Stimulated activated CD4-positive, alpha-beta T cell treated with anti-CD3 and anti-CD28 coated beads, Interleukin-15, amount 100 ng/mL, for 24 hours (primary cell): ENCODE measurements at places on chromosomes 13 and 19.
A peak's percentile ranks its signal among the peaks of the same experiment; 100 is the strongest.

DNA sequence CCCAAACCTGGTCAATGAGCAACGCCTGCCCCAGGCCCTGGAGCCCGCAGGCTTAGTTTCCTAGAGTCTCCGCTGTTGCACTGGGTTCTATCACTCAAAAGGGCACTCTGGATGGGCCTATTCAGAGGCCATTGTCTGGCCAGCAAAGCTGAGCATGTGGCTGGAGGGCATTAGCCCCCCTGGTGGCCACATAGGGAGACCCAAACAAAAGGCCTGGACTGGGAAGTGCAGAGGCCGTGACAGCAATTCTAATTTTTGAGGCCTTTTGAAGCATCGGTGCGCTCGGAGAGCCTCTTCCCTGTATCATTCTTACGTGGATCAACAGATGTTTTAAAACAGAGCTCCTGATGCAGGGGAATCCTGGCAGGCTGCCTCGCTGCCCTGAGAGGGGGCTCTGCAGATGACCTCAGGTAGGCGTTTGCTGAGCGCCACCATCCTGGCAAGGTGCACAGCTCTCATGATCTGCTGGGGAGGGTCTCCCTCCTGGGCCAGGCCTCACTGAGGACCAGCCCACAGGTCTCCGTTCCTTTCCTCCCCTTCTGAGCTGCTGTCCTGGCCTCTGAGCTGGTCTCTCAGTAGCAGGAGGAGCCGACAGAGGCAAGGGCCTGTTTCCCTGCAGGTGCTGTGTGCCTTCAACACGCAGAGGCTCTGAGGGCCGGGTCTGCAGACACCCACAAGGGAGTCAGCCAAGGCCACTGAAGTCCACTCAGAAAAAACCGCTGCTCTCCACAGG is 190.5 kb downstream of the URI1 start:
- DNase-seq, result no peak

DNA sequence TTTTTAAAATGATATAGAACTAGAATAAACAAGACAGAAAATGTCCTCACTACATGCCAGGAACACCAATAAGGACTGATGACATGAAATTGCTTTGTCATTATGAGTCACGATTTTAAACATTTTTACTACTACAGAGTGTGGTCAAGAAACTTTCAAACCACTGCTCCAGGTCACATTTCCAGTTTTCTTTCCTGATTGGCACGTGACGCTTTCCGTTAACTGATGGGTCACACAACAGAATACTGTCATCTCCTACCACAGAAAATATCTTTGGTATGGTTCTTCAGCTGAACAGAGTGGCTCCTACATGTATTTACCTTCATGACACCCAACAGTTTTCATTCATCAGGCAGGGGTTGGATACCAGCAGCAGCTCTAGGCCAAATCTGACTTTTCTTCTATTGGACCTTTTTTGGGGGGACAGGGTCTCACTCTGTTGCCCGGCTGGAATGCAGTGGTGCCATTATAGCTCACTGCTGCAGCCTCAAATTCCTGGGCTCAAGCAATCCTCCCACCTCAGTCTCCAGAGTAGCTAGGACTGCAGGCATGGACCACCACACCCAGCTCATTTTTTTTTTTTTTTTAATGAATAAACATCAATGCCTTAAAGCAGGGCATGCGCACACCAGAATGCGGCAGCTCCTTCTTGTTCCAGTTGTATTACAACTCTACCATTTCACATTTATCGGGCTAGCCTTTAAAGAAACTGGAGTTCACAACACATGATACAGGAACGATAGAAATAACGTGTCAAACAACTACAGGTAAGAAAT is 147.4 kb downstream of the RNF17 start:
- no peak for DNase-seq

DNA sequence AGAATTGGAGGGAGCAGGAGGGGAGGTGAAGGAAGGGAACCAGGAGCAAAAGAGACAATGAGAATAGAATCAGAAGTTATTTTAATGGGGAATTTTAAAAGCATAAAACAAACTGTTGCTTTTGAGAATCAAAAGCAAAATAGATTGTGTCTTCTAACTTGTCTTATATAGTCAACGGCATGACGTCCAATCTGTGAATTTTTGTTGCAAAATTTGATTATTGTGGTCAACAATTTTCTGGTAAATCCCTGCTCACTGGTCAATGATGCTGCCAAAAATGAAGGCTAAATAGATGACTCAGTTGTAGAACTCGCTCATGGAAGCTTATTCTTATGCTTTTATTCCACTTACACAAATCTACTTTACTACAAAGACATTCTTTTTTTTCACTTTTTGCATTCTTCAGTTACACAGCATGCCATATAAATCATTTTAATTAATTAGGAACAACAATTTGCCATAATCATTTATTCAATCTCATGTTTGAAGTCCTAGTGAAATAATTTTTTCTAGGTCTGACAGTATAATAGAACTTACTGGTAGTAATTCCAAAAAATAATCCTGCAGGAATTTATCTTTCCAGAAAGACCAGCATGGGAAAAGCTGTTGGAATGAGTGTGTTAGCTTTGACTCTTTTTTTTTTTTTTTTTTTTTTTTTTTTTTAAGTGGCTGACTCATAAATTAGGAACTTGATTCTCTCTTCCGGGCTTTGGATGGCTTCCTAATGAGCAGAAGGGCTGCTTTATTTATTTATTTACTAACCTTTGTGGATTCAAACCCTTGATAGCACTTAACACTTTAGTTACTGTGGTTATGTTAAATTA is 256.9 kb downstream of the SPRY2 start:
- DNase-seq, result no peak

- no peak for DNase-seq
Measured at GRCh38 chr19:39805104-39805503, 26.4 kb downstream of the LEUTX start.

DNA sequence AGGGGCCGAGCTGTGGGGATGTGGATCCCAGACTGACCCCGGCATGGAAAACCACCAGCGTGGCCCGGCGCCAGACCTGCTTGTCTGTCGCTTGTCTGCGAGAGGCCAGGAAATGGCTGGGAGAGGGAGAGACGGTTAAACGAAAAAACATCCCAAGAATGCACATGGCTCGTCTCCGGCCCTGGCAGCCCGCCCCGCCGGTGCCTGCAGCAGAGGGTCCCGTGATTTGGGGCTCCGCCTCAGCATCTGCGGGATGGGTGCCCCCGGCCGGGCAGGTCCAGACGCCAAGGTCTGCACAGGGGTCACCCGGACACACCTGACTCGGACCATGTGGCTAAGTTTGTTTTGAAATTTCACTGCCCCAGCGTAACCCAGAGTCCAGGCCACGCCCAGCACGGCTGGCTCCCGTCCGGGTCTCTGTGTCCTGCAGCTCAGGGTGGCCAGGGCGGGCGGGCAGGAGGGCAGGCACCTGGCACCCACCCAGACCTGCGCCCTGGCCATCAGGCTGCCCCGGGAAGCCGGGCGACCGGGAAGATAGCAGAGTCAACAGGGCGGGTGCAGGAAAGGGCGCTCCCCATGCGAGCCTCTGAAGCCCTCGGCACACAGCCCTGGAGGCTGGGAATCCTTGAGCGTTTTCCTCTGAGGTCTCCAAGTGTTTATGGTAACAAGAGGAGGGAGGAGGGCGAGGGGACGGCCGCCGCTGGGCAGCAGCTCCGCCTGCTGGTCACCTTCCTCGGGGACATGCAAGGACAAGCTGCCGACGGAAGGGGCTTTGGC is 103.2 kb downstream of the GADD45B start:
- peak; percentile 71 for DNase-seq
